Uterus (tissue), 4 donors: ENCODE measurements at places on chromosomes 1 and 21.

DNA sequence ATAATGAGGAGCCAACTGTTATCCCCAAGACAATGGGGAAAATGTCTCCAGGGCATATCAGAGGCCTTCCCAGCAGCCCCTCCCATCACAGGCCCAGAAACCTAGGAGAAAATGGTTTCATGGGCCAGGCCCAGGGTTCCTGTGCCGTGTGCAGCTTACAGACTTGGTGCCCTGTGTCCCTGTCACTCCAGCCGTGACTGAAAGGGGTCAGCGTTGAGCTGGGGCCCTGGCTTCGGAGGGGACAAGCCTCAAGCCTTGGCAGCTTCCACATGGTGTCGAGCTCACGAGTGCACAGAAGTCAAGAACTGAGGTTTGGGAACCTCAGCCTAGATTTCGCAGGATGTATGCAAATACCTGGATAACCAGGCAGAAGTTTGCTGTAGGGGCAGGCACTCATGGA is 18.1 kb downstream of the SIPA1L2 start:
- DNase-seq, result no peak

GRCh38 chr1:206110161-206110560 is 7.0 kb downstream of the AVPR1B start:
- no peak for DNase-seq

DNA sequence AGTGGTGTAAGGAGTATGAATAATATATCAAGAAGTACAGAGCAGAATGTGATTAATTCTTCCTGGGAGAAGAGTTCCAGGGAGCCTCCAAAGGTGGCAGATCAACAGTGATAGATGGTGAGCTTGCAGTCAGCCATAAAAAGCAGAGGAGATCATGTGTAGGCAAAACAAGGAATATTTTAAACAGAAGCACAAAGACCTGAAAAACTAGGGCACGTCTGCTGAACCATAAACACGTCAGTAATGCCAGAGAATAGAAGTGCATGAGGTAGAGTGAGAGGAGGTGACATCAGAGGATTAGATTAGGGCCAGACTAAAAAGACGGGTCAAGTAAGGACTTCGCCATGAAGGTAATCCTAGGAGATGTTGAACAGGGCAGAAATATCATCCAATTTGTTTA is 151.8 kb downstream of the EIF4G3 start:
- no peak for DNase-seq

GRCh38 chr1:85596947-85597346 is 16.4 kb downstream of the CCN1 start:
- DNase-seq, result no peak

- DNase-seq, result no peak
Observed at GRCh38 chr1:26049531-26050247, 3.8 kb upstream of the SLC30A2 start.

DNA sequence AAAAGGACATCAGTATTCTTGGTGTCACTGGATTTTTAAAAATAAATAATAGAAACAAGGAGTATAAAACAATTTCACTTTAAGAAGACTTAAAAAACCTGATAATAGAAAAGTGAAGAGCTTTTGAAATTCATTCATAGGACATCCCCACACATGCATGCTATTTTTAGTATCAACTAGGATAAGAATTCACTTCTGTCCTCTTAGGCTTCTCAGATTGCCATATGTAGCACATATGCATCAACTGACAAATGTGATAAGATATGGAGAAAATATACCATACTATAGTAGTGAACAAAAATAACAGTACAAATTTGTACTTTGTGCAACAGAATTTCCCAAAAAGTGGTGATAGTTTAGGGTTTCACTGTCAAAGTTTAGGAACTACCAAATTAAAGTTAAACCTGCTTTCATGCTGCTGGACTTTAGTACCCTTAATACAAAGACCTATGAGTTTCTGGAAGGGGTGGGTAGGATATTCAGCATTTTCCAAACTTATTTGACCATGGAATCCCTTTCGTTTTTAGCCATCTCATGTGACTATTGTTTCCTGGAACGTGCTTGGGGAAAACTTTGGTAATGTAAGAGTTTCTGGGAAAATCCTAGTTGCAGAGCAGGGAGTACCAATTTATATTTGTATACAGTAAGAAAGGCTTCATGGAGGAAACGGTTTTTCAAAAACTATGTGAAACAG is 19.8 kb downstream of the RPRD2 start:
- DNase-seq, result no peak

- no peak for DNase-seq
Observed at GRCh38 chr1:59743324-59744091, 71.2 kb upstream of the HOOK1 start.

- DNase-seq, result no peak
Observed at GRCh38 chr1:76503736-76504135, 363.5 kb upstream of the ST6GALNAC5 start.

DNA sequence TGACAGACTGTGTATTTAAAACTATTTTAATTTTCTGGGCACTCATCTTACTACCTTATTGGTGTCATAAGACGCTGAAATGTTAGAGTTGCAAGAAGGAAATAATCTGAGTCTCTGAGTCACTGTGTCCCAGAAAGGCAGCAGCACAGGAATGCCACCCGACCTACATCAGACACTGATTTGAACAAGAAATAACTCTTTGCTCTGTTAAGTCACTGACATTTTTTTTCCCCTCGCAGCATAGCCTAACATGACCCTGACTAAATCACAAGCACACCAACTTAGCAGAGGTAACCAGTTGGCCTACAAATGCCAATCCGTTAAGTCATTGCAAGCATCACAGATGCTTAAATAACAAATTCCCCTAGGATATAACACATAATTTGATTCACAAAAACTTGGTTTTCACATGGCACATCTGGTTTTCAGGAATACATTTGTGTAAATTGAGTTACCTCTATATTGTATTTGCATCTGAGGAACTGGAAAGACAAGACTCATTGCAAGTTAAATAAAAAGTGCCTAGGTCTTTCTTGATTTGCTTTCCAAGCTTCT is 349.1 kb downstream of the SEC16B start:
- DNase-seq, result no peak

DNA sequence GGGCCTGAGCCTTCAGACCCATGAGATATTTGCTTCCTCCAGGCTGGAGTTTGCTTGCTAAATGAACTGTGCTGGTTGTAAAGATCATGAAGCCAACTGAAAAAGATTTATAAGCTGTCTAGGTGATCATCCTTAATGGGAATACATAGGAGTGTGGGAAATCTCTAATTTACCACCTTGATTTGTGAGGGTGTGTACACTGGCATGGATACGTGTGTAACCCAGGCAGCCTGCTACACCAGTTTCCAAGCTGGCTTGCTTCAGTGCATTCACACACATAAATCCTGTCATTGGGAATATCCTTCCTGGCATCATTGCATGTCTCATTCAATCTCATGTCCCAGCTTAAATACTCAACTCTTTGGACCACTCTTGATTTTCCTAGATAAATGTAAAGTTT is 57.6 kb upstream of the GNG12 start:
- DNase-seq, result no peak

DNA sequence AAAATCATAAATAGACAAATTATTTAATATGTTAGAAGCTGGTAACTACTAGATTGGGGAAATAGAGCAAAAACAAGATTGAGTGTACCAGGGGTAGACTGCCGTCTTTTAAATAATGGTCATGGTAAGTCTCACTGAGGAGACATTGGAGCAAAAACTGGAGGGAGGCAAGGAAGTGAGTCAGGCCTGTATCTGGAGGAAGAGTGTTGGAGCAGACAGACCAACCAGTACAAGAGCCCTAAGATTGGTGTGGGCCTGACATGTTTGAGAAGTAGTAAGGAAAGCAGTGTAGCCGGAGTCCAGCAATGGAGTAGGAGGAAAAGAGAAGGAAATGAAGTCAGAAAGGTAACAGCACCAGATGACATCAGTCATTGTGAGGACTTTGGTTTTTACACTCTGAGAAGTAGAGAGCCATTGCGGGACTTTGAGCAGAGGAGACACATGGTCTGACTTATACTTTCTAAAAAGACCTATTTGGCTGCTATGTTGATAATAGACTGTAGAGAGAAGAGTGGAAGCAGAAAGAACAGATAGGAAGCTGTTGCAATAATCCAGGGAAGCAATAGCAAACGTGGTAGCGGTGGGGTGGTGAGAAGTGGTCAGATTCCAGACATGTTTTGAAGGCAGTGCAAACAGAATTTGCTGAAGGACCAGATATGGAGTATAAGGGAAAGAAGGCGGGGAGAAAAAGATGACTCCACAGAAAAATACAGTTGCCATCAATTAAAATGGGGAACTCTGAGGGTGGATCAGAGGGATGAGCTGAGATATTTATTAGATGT is 44.7 kb upstream of the GJA5 start:
- DNase-seq, result no peak

GRCh38 chr1:48536477-48536876 is 64.5 kb upstream of the SPATA6 start:
- no peak for DNase-seq

DNA sequence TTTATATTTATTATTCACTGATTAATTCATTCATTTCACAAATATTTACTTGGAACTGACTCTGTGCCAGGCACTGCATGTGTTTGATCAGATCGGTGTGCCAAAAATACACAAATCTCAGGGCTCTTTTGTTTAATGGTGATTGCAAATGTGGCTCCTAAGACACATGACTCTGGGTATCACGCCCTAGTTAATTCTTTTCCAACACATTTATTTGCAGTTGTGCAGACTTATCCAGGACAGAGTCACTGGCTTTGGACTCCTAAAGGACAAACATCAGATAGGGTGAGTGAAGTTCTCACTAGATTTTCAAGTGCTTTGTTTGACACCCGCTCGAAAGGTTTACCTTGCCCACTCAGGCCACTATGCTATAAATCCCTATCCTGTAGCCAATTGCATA is 335.5 kb downstream of the BARHL2 start:
- no peak for DNase-seq

- no peak for DNase-seq
Observed at GRCh38 chr1:13701271-13701640, 1.3 kb downstream of the PRDM2 start.

- DNase-seq, result no peak
Observed at GRCh38 chr1:43381612-43382011, 8.0 kb downstream of the MED8 start.
